ENCODE measurements at places on chromosomes 12 and 14.

- peak; percentile 63 for DNase-seq
Measured at GRCh38 chr12:66269757-66270383, 32.4 kb upstream of the HELB start.

DNA sequence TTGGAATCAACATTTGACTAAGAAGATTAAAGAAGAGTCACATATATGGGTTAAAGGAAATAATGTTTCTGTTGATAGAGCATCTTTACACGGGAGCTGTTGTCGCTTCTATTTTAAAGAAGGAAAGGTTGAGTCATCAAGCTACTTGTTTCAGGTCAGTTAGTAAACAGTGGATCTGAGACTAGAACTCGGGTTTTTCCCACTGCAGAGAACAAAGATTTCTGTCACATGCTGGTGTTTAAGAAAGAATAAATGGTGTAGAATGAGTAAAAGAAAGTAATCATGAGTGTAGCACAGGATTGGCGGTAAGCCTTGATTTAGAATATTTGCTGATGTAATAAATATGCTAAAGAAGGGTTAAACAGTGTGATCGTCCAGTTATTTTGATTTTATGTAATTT lies 455.5 kb downstream of the AEBP2 start:
- DNase-seq, result no peak

DNA sequence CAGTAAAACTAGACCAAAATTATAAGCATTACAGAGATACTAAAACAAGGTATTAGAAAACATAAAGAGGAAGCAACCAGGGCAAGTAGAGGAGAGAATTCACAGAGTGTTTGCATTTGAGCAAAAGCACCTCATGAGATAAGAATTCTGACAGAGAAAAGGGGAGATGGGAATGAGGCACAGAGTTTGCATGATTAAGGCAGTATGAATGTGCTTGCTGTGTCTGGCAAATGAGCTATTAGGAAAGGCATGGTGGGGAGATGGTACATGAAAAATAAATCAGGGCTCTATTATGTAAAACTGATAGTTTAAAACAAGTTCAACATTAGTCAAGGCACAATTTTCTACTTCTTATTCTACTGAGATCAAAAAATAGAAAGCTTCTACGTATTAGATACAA lies 23.1 kb downstream of the GARIN6 start:
- DNase-seq, result no peak

DNA sequence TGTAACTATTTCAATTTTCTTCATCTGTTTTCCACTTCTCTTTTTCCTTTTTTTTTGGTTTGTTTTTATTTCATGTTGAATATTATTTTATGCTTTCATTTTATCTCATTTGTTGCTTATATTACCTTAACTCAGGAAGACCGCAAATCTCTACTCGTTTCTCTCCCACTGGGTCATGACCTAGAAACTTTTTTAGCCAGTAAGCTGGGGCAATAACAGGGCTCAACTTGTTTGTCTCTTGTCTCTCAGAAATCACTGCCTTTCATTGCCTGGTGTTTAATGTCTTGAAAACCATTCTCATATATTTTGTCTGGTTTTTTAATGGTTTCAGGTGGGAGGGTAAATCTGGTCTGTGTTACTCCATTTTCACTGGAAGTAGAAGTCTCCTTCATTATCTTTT lies 36.6 kb upstream of the ATP2B1 start:
- no peak for DNase-seq

- no peak for DNase-seq
Measured at GRCh38 chr14:99075061-99075460, 196.9 kb downstream of the BCL11B start.

DNA sequence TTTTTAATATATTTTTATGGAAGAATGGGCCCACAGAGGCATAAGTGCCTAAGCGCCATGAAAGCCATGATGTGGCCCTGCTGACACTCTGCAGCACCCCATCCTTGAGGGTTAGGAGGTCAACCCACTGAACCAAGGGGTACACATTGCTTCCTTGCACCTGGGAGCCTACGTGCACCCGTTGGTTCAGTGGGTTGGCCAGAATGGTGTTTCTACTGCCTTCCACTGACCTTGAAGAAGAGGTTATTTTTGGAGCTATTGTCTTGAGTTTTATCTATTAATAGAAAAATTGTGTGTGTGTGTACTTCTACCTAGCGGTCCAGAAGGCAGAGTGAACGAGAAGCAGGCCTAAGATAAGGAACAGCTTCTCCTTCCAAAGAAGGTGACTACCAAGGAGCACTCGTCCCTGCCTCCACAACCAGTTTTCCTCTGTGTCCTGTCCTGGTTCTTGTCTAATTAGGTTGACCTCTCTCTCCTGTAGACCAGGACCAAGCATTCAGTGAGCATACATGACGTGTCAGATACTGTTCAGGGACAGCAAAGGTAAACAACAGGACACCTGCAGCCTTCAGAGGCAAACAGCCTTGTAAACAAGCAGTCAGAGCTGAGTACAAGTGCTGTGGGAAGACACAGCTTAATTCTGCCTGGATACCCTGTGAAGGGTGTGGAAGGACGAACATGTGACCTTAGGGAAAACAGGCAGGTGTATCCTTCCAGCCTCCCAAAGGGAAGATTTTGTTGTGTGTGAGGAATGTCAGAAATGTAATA lies 30.4 kb upstream of the PLEK2 start:
- no peak for DNase-seq

- no peak for DNase-seq
Measured at GRCh38 chr12:19409376-19409775, 29.9 kb upstream of the AEBP2 start.

- no peak for DNase-seq
Measured at GRCh38 chr12:28578361-28578760, 388.1 kb downstream of the CCDC91 start.

- no peak for DNase-seq
Measured at GRCh38 chr12:66600903-66601302, 78.0 kb downstream of the GRIP1 start.

DNA sequence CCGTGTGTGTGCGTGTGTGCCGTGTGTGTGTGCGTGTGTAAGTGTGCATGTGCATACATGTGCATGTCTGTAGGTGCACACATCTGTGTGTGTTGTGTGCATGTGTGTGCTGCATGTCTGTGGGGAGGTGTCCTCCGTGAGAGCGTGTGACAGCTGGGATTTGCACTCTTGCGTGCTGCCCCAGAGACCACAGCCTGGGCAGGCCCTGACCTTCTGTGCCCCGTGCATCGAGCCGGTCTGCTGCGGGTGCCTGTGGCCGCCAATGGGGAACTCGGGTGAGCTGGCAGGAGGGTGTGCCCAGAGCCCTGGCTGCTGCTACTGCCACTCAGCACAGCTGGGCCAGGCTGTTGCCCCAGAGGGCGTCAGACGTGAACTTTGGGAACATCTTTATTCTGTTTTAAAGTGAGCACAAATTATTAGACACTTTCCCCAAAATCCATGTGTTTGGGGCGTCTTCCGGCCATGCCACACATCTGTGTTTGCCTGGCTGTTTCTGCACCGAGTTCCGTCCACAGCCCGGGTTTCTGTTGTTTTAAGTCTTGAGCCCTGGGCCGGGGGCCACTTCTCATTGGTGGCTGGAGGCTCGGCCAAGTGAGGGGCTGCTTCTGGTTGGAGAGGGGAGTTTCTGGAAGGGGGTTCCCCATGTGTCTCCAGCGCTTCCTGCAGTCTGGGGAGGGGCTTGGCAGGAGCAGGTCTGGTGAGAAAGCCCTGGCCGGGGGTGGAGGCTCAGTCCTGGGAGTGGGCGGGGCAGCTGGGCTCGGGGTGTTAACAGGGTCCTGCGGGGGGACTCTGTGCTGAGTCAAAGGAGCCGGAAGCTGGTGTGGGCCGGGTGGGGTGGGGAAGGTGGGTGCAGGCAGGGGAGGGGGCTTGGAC lies 7.6 kb downstream of the CEP170B start:
- no peak for DNase-seq

- no peak for DNase-seq
Measured at GRCh38 chr14:91061056-91061887, 831 bp upstream of the RPS6KA5 start.

GRCh38 chr14:70123796-70124195 lies 65.0 kb downstream of the SLC8A3 start:
- no peak for DNase-seq

DNA sequence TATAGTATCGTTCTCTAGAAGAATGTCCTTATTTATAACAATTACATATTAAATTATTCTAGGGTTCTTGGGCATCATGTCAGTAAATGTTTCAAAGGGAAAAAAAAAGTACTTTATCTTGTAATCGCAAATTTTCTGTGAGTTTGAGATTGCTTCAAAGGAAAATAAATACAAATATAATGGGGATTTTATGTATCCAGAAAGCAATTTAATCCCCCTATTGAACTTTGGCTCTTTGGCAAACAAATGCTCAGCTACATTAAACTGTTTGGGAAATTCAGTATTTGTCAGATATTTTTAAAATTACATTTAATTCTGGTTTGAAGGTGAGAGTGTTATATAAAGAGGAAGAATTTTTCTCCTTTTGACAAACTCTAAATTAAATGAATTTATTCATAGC lies 8.0 kb downstream of the ACSS3 start:
- DNase-seq, result no peak

GRCh38 chr14:74875941-74876913 lies at the start of gene PROX2:
Gene PROX2, minus strand, starts transcription at chr14:74876145. Its CDS starts 12,311 bp downstream, at chr14:74863834.
- DNase-seq, result no peak

GRCh38 chr12:17020765-17021164 lies 414.8 kb upstream of the LMO3 start:
- DNase-seq, result no peak

DNA sequence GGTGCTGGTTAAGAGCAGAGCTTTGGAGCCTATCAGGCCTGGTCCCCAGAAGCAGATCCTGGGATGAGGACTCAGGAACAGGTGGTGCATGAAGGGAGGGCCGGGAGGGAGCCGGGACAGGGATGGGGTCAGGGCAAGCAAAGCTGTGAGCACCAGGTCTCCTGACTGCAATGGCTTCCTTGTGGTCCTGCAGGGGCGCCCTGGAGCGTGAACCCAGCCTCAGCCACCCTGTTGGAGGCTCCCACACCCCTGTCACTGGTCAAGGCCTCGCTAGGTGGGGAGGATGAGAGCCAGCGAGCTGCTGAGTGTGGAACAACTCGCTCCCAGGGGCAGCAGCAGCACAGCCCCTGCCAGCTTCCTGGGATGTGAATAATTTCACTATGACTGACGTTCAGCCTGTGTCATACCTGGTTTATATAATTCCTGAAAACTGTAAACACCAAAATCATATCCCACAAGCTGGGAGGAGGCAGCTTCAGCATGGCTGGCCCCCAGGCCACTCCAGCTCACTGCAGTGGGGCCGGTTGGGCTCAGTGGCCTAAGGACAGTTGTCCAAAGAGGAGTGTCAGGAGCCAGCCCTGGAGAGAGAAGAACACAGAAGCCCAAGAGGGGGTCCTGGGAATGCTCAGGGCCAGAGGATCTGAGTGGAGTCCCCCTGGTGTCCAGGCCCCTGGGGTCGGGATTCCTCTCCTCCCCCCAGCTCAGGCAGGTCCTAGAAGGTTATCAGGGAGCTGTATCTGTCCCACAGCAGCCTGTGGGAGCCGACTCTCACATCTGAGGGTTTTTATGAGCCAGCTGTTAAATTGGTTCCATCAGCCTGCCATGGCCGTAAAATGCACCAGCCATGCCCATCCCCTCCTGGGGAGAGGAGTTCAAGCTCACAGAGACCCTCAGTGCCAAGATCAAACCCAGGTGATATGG lies 272.9 kb downstream of the ADGRD1 start:
- DNase-seq, result no peak

DNA sequence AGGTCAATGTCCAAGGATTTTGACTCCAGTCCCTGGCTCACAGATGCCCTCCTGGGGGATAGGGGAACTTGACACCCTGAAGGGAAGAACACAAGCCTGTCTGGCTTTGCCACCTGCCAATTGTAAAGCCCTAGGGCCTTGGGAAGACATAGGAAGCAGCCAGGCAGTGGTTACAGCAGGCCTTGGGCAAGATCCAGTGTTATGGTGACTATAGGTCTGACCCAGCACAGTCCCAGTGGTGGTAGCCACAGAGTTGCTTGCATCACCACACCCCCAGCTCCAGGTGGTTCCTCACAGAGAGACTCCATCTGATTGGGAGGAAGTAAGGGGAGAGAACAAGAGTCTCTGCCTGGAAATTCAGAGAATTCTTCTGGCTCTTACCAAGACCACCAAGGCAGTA lies 24.2 kb downstream of the OR6C68 start:
- DNase-seq, result no peak

- no peak for DNase-seq
Measured at GRCh38 chr14:88013750-88014349, 8.9 kb downstream of the GPR65 start.

DNA sequence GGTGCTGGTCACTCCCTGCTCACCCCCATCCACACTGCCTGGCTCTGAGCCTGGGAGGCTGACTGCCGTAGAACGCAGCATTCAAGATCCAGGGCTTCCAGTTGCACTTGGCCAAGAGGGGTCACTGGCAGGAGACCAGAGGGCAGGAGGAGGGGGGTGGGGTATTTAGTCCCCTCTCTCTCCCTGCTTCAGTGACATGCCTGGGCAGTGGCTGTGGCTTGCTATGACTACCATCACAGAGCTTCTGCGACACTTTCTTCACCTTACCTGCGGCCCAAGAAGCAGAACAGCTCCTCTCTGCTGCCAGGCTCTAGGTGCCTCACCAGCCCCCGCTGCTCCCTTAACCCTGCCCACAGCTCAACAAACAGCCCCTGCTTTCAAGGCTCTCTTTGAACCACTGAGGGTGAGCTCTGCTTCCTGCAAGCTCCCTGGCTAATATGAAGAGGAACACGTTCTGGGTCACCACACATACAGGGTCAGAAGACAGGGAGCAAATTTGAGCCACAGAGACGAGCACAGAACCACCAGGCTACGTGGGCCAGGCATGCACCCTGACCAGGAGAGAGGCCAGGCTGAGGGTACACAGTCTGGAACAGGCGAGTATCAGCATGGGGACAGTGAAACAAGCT lies 55.7 kb downstream of the ITPK1 start:
- DNase-seq, result no peak

GRCh38 chr12:105431537-105432100 lies 101.1 kb downstream of the C12orf75 start:
- DNase-seq, result no peak

DNA sequence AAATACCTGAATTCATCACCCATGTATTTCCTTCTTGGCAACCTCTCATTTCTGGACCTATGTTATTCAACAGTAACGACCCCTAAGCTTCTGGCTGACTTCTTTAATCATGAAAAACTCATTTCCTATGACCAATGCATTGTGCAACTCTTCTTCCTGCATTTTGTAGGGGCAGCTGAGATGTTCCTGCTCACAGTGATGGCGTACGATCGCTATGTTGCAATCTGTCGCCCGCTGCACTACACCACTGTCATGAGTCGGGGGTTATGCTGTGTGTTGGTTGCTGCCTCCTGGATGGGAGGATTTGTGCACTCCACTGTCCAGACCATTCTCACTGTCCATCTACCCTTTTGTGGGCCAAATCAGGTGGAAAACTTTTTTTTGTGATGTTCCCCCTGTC lies 356 bp downstream of the OR4Q2 start:
- DNase-seq, result no peak

DNA sequence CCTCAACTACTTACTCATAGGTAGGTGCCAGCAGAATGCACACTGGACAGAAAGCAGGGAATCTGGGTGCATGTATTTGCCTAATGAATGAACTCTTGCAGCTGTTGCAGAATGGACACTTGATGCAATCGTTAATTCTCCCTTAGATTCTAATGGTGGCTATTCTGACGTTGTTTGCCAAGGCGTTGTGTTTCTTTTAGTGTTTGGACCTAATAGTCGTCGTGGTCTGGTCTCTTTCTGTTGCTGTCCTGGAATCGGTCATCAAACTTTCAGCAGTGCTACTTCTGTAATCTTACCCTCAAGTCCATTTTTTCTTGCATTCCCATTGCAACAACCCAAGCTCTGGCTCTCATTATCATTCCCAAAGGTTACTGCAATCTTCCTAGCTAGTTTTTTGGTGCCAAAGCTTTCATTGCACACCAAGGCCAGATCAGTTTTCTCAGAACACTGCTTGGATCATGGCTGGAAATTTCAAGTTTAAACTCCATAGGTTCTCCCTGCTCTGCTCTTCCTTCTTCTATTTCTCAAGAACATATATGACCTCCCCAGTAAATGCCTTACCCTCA lies 31.3 kb downstream of the BMP4 start:
- DNase-seq, result no peak
